ENCODE measurements at places on chromosomes 13 and 19.

GRCh38 chr13:102400675-102401145, 1.1 kb downstream of the FGF14 start:
- DNase-seq: peak; percentile 1

- DNase-seq: peak; percentile 99
Measured at GRCh38 chr19:45770192-45771101, 1.4 kb upstream of the SIX5 start.

DNA sequence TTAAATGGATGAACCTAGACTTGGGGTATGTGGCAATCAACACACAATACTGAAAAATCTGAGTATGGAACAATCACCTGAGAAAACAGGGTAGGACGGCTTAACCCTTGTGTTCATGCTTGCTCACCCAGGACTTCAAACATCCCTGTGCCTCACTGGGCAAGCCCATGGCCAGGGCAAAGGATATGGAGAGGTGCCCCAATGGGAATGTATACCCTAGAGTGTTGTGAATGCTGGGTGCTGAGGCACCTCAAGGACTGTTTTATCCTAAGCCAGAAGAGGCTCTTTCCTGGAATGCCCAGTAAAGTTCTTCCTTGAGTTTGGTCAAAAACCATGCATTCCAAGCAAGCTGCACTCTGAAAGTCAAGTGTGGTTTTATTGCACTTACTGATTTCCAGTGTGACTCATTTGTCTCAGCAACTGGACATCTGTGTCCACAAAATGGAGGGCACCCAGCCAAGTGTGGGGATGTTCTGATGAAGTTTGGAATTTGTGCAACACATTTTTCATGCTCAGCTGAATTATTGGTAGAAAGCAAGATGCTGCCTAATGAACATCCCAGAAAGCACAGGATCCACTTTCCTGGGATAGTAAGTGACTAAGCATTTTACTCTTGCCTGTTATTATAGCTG, 531.3 kb downstream of the RFC3 start:
- DNase-seq: peak; percentile 99

DNA sequence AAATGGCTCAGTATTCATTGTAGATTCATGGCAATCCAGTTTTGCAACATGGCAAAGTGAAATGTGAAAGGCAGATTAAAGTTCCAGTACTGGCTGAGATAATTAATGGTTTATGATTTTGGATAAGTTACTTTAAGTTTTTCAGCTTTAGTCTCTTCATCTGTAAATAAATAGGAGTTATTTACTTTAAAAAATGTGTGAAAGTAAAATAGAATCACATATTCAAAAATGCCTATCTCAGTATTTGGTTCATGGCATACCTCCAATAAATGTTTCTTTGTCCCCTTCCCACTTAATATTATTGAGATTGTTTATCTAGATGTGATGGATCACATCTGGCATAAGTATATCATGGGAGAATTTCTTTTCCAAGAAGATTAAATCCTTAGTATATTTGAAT, 426.0 kb downstream of the GPC5 start:
- no peak for DNase-seq

- DNase-seq: no peak
Measured at GRCh38 chr13:86840250-86841191, 830.6 kb upstream of the SLITRK5 start.

- DNase-seq: no peak
Measured at GRCh38 chr13:31301119-31301518, 101.3 kb downstream of the B3GLCT start.

- DNase-seq: no peak
Measured at GRCh38 chr19:45049073-45049736, 10.4 kb downstream of the CLASRP start.

All from fibroblast of gingiva (primary cell).